ENCODE measurements at places on chromosomes 6 and 20.

DNA sequence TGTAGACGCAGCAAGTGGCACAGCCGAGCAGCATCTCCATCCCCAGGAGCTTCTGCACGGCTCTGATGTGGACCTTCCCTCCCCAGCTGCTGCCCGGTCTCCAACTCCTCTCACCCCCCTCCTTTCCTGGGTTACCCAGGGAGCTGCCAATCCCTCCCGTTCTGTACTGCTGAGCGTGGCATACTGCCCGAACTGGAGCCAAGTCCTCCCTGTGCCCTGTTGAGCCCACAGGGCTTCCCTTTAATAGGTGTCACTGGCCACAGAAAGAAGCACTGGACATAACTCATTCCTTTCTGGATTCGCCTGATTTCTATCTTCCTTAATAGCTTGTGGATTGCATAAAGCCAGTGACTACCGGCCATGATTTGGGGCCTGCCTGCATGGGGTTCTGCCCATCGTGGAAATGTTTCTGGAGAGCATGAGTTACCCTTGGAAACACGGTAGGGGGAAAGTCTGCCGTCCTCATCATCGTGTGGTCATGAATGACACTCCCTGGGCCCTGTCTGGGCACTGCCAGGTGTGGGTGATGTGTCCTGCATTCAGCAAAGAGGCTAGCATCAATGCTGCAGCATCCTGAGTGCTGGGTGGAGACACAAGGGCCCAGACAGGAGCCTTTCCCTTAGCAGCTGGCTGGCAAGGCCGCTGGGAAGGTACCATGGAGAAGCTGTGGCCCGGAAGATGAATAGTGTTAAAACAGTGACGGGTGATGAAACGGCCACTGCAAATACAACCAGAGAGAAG is 189.7 kb downstream of the SYNDIG1 start:
- peak; percentile 28 for DNase-seq

- no peak for DNase-seq
These were observed 234.4 kb downstream of the PHACTR1 start for GRCh38 chr6:12950976-12951375.

DNA sequence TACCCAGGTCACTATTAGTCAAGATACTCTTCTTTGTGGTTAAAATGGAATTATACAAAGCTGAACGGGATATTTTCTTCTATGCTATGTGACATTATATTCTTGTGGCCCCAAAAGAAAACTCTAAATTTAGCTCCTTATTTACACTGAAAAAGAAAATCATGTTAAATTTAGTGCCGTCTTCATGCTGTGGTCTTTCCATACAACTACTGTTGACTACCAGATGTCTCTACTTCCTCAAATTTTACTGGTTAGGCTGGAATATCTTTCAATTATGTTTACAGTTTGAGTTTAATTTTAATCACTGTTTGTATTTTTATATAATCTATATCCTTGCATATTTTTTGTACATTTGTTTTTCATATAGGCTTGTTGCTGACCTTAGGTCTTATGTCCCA is 95.6 kb upstream of the FOXO3 start:
- no peak for DNase-seq

DNA sequence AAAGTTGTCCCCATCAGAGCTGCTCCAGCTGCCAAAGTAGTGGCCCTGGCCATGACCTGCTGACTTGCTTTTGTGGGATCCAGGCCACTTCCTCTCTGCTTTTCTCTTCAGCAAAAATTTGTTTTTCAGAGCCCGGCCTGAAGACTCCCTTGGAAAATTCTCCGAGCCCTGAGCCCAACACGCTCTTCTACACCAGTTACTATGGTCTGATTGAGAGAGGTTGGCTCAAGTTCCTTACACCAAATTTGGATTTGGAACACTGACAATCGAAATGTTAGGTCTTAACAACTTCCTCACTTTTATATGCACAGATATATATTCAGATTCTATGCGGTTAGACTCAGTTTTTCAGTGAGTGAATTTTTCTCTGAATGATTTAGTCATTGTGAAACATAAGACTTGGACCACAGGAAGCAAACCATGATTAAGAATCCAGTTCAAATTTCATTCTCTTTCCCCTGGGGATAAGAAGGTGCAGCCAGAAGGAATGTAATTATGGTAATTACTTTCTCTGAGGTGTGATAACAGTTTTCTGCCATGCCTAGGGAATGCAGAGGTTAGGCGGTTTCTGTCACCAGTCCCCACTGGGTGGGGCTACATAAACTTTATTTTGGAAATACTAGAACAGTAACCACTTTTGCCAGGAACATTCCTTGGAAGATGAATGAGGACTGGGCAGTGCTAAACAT is 365.2 kb downstream of the SYNE1 start:
- no peak for DNase-seq

- DNase-seq: no peak
These were observed 165.0 kb upstream of the RNF217 start for GRCh38 chr6:124797224-124797623.

- no peak for DNase-seq
These were observed 9.2 kb upstream of the BPIFB6 start for GRCh38 chr20:33022289-33022688.

DNA sequence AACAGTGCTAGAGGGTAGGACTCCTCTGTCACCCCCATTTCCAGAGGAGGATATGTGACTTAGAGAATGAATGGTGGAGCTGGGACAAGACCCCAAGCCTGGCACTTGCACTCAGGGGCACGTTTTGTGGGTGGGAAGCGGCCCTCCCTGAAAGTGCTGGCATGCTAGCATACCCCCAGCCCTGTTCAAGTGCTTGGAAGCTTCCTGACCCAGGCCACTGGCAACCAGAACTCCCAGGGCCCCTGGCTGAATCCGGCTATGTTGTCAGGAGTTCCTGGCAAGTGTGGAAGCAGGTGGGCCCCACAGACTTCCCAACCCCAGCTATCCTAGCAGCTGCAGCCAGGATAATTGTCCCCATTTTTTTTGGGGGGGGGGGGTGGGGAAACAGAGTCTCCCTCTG is 35.6 kb upstream of the TGM2 start:
- no peak for DNase-seq

DNA sequence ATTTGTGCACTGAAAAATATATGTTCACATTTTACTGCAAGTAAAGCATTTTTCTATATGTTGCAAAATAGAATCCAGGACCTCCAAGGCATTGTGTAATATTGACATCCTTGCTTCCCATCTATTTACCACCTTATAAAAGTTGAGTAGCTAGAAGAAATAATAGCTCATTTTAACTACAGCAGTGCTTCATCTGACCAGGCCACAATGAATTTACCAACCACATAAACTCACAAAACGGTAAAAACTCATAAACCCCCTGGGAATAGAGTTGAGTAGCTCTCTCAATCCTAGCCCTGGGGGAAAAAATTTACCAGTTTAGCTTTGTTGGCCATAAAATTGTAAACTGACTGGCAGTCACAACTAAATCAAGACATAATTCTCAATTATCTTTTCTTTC is 3.9 kb downstream of the ATXN1 start:
- DNase-seq: no peak

GRCh38 chr20:62282877-62283503 is 19.8 kb upstream of the ADRM1 start:
- no peak for DNase-seq

- no peak for DNase-seq
These were observed 6.0 kb downstream of the C2 start for GRCh38 chr6:31933537-31933936.

- no peak for DNase-seq
These were observed 988 bp downstream of the ECHDC1 start for GRCh38 chr6:127342296-127342945.

DNA sequence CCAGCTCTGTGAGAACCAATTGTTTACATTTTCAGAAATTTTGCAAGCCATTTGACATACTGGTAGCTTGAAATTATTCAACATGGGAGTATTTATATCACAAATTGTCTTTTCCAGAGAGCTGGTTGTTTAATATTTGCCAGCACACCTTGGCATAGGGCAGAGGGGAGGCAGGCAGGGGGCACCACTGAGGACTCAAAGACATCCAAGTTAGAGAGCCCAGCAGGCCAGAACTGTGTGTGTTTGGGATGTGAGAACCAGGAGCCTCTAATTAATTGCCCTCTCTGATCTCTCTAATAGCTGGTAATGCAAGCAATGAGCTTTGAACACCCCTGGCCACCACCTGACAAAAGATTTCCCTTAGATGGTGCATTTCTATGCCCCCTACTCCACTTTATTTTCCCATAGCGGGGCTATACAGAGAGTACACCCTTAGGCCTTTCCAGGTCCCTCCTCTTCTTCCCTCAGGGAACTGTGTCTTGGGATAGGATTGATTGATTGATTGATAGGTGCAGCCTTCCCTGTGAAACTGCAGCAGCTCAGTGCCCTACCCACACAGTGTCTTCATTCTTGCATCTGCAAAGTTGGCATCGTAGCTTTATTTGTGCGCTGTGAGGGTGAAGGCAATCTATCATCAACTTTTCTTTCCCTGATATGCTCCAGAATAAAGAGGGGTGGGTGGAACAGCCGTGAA is 29.2 kb downstream of the MOCS1 start:
- peak; percentile 47 for DNase-seq

GRCh38 chr6:133724726-133725125 is 164.2 kb upstream of the TCF21 start:
- DNase-seq: no peak

DNA sequence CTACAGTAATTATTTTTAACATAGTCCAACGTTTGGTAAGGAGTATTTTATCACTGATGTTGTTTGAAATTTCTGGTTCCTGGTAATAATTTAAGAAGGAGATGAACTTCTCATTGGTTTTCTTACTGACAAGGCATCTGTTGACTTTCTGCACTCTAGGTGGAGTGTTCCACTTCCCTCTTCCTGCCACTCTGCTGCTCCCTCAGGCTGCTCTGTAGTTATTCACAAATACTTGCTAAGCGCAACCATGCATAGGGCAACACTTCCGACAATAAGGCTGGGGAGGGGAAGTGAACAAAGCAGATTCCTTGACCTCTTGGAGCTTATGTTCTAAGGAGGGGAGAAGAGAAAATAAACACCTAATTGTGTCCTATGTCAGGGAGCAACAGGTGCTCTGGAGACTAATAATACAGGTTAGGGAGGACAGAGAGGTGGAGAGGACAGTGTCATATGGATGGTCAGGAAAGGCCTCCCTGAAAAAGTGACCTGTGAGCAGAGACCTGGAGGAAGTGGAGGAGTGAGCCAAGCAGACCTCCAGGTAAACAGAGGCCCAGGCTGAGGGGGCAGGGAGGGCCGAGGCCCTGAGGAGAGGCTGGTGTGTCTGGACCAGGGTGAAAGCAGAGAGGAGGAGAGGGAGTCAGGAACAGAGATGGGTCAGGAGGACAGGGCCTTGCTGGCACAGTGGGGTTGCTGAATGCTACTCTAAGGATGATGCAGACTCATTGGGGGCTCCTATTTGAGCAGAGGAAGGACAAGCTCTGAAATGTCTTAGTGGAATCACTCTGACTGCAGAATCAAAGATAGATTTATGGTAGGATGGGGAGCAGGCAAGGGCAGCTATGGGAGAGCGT is 134.8 kb upstream of the SLC24A3 start:
- DNase-seq: no peak

DNA sequence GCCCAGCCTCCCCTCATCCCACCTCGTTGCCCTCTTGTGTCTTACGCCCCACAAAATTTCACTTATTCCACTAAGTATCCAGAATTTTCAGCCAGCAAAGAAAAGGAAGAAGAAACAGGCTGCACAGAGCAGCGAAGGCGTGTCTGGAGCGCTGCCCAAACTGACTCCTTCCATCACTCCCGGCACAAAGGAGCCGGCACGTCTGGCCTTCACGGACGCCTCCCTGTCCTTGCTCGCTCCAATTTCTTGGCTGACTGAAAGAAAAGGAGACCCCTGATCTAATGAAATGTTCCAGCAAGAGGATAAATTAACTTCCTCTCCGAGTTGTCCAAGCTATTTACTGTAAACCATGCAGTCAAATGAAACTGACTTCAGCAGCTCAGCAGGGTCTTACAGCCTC is 152.3 kb upstream of the CDH4 start:
- DNase-seq: no peak

DNA sequence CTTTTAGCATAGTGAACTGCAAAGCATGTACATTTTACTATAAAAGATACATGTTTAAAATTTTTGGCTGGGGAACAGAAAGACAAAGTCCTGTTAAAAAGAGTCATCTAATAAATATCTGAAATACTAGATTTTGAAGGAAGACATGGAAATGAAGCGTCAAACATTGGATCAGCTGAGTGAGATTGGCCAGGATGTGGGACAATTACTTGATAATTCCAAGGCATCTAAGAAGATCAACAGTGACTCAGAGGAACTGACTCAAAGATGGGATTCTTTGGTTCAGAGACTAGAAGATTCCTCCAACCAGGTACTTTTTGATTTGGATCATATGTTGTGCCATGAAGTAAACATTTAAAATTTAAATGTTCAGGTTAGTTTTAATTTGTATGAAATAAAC is 162.3 kb downstream of the UTRN start:
- no peak for DNase-seq

DNA sequence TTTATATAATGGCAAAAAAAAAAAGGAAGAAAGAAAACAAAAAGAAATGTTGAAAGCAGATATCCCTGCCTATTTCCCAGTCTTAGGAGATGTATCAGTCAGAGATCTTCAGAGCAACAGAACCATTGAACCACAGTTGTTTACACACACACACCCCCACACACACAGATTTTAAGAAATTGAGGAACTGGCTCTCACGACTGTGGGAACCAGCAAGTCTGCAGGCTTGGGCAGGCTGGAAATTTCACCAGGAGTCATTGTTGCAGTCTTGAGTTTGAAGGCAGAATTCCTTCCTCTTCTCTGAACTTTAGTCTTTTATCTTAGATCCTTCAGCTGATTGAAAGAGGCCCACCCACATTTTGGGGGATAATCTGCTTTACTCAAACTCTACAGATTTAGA is 380.9 kb downstream of the CDKAL1 start:
- DNase-seq: no peak

- no peak for DNase-seq
These were observed 33.2 kb upstream of the MYB start for GRCh38 chr6:135147637-135148592.

GRCh38 chr6:14642842-14643241 is 525.3 kb downstream of the CD83 start:
- DNase-seq: no peak

- DNase-seq: no peak
These were observed 100.2 kb downstream of the UST start for GRCh38 chr6:148846778-148847761.

DNA sequence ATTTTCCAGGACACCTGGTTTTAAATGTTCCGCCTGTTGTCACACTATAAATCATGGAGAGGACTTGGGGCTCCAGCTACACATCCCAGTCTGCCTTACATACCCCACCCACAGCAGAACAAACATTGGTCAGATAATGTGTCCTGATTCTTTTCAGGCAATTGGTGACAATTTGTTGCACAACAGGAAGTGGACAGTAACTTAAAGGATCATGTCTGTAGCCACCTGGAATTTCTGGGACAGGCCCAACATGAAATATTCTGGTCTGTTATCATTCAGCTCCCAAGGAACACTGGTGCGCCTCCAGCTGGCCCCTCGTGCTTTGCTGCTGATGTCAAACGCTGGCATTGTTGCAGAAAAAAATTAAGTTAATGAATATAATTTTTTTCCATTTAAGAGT is 117.2 kb downstream of the SOBP start:
- DNase-seq: no peak

GRCh38 chr6:97133067-97133466 is 149.9 kb downstream of the MMS22L start:
- DNase-seq: peak; percentile 71

Measured in putamen (tissue), 1 donor.